ENCODE measurements at places on chromosomes 3 and 15.

- DNase-seq, result no peak
Observed at GRCh38 chr3:153574445-153574844, 412.4 kb downstream of the RAP2B start.

DNA sequence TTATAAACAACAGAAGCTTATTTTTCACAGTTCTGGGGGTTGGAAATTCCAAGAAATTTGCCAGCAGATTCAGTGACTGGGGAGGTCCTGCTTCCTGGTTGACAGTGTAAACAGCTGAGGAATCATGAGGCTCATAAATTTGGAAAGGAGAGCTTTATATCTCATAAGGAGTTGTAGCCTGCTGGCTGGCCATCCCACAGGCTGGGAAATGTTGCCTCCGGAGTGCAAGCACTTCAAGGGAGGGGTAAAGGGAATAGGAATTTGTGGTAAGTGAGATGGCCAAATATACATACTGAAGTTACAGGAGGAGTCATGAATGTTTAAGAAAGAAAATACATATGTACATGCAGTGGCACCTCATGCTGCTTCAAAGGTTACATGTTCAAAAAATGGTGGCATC, 217.2 kb upstream of the CBLB start:
- no peak for DNase-seq

DNA sequence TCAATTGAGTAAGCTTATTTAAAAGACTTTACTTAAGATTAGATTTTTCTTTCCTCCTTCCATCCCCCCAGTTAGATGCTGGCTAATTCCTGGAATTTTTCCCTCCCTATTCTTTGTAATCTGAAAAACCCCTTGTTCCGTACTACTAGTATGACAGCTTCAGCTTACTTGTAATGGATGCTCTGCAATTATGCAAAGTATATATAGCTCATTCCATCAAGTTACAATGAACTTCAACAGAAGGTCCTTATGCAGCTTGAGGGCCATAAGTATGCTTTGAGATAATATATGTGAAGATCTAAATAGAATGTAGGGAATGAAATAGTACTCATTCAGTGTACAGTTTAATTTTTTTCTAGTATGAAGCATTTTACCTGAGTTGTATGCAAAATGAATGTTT, 398.3 kb upstream of the NAALADL2 start:
- no peak for DNase-seq

- no peak for DNase-seq
Observed at GRCh38 chr3:9169326-9169725, 80.1 kb downstream of the SRGAP3 start.

DNA sequence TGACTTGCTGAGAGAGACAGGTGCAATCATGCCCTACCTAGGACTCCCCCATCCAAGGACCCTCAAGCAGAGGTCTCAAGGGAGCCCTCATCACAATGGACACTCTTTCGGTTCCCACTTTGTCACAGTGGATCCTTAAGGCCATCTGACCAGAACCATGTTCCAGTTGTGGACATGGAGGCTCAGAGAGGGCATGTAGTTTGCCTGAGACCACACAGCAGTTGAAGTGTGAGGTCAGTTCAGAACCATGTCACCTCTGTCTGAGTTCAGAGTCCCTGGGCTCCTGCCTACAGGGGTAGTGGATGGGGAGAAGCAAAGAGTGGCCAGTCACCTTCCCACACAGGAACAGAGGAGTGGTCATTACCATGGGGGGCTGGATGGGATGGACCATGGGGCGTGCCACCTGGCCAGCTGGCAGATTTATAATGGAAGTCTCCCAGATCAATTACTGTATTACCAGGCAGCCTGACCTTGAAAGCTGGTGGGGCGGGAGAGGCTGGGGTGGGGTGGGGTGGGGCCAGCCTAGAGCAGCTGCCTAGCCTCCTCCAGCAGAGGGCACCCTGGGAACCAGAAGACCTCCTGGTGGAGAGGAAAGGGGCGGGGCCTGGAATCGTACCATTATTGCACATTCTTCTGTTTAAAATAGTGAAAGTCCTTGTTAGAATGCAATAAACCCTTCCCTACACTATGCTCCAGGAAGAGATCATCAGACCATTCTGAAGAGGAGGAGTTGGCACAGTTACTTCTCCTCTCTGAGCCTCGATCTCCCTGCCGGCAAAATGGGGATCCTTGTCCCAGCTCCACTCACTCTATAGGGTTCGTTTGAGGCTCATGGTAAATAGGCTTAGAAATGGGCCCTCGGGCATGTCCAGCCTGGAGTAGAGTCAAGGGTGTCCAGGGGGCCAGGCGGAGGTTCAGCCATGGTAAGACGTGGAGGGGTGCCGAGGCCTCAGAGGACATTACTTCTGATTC, 26.9 kb upstream of the LINGO1 start:
- DNase-seq, result no peak

- no peak for DNase-seq
Observed at GRCh38 chr3:115687721-115688120, 64.4 kb downstream of the GAP43 start.

- DNase-seq, result no peak
Observed at GRCh38 chr3:68759526-68760035, 172.8 kb downstream of the TAFA4 start.

DNA sequence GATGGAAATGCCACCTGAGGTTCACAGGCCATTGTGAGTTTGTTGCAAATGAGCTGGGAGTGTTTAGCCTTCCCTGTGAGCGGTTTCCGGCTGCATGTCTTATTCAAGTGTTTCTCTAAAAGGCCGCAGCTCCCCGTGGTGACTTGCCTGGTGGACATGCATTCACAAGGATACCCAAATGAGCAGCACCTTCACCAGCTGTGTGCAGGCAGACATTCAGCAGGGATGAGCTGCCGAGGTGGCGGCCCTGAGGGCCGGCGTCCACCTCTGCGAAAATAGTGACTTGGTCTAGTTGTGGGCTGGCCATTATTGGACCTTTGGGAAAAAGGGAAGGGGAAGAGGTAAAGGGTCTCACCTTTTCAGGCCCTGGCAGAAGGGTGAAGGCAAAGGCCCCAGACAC, 23.4 kb downstream of the SPSB4 start:
- DNase-seq, result no peak

- no peak for DNase-seq
Observed at GRCh38 chr3:135068011-135068410, 273.0 kb downstream of the EPHB1 start.

GRCh38 chr3:123263941-123264340, 62.2 kb downstream of the SEC22A start:
- no peak for DNase-seq

DNA sequence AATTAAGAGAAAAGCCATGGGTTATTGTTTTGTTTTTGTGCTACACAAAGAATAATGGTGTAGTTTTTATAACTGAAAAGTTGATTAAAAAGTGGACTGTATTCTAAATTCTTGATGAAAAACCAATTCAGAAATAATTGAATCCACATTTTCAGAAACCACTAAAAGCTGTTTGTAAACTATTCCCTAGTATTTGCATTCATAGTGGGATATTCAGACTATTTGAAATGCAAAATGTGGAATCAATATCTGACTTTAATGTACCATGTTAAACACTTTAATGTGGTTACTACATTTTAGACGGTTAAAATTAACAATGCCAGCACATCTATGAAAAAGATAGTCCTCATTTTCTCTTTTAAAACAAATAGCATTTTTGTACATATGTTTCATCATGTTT, 104.6 kb downstream of the ZIC4 start:
- no peak for DNase-seq

- no peak for DNase-seq
Observed at GRCh38 chr3:45612918-45613602, 18.5 kb downstream of the LIMD1 start.

DNA sequence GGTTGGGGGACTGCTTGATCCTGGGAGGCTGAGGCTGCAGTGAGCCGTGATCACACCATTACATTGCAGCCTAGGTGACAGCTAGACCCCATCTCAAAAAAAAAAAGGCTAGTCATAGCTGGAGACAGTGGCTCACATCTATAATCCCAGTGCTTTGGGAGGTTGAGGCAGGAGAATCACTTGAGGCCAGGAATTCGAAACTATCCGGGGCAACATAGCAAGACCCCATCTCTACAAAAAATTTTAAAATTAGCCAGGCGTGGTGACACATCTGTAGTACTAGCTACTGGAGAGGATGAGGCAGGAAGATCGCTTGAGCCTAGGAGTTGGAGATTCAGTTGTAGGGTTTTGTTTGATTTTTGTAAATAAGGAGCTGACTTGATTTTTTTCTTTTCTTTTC, 45.6 kb downstream of the KNL1 start:
- no peak for DNase-seq

DNA sequence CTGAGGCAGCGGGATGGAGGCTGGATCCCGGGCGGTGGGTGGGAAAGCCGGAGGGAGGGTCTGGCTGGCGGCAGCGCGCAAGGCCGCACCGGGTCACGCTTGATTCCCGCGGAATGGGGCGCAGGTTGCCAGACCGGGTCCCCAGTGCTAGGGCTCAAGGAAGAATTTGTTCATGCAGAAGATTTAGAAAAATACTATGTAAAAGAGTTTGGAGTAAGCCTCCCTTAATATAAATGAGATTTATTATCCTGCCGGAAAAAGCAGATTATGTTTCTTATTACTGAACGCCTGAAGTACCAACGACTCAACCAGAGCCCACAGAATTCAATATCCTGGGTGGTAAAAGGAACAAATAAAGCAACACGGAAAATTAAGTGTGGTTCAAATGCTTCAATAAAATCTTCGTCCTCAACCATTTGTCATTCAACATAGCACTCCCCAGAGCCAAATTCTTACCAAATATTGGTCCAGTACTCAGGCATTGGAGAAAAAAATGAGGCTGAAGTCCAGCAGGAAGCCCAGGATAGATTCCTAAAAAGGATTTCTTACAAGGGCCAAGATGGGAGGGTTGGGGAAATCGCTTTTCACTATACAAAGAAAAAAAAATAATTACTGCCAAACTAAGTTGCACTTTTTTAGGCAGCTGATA, 1.2 kb upstream of the ZBTB20 start:
- DNase-seq, result no peak

- DNase-seq, result no peak
Observed at GRCh38 chr3:137761563-137762503, 2.3 kb upstream of the SOX14 start.

GRCh38 chr3:118504906-118505305, 529.7 kb downstream of the IGSF11 start:
- DNase-seq, result no peak

DNA sequence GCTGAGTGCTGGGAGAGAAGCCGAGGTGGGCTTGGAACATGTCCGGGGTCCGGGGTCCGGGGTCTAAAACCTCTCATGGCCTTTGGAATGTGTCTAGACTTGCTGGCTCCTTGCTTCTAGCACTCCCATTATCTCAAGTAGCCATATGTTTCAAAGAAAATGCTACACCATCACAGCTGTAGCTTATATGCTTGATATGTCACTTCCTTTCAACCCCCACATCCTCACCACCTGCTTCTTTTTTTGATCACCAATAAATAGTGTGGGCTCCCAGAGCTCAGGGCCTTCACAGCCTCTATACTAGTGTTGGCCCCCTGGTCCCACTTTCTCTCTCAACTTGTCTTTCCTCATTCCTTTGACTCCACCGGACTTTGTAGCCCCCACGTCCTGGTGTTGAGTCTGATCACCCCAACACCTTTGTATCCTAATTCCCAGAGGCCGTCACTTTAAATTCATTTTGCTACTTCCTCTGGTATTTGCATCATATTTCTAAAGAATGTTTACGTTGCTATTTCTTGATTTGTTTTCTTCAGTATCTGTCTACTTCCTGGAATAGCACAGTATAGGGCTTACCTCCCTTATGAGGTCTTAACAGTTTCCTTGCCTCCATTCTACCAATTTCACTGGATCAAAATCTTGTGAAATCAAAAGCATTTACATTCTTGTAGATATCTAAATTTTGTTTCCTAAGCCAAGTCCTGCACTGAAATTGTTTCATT, 71.9 kb upstream of the CHRNB4 start:
- no peak for DNase-seq

GRCh38 chr3:68931406-68932149, 769 bp downstream of the TAFA4 start:
- DNase-seq, result no peak

DNA sequence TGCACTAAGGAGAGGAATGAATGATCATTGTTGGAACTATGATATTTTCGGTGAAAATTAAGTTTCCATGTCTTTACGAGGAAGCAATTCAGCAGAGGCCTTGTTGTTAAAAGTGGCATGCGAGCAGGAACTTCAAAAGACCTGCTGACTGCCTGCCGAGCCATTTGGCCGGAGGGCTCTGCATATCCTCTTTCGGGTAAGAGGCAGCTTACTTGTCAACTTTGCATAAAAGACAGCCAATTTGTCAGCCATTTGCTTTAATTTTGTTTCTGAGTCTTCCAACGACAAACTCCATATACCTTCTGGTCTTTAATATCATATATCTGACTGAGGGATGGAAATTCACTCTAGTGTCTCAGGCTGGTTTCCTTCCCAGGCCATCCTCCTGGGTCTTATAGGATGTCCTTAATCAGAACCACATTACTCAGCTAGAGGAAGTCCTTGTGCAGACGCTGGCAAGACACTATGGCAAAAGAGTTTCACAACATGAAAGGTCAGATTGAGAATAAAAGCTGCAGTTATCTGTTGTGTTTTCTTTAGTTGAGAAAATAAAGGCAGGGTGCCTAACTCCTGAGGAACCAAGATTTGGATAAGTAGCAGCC, 128.7 kb upstream of the WNT5A start:
- no peak for DNase-seq

DNA sequence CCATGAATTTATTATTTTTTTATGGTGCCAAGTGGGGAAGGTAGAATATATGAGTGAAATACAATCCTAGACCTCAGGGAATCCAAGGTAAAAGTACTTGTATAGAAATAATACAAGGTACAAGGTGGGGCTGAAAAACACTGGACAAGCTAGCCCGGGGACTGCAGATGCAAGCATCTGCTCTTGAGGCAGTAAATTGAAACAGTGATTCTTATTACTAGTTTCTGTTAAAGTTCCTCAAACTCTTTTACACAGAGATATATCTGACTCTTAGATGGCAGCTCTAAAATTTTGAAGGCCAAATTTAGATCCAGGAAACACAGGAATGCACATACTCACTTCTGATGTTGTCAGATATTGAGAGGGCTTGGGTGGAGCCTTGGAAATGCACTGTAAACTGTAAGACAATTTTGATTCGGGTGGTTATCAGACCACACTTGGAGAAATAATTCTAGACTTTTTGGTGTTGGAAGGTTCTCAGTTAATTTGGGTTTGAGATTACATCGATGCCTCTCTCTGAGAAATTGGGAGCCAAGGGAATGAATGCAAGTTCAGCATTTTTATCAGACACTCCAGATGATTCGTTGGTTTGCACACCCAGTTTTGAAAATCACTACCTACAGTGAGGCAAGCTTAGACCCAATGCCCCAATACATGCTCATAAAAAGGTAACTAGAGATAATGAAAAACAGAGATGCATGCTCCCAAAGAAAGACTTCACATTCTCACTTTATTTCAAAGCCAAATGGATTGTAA, 7.3 kb downstream of the TP63 start:
- DNase-seq, result no peak

GRCh38 chr3:72261566-72262564, 476.9 kb upstream of the PROK2 start:
- no peak for DNase-seq
